NT2/D1 (cell line): ENCODE measurements at places on chromosomes 5 and 9.

DNA sequence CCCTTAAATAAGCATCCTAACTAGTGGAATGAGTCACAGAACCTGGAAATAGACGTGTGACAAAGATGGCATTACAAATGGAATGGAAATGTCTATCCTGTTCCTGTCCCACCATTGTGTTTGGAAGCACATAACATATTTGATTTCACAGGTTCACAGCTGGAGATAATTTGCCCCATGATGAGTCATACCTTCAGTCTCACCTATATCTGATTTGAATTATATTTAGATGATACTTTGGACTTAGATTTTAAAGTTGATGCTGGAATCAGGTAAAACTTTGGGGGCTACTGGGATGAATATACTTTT lies 92.5 kb downstream of the CEMIP2 start:
- DNase-seq: no peak

DNA sequence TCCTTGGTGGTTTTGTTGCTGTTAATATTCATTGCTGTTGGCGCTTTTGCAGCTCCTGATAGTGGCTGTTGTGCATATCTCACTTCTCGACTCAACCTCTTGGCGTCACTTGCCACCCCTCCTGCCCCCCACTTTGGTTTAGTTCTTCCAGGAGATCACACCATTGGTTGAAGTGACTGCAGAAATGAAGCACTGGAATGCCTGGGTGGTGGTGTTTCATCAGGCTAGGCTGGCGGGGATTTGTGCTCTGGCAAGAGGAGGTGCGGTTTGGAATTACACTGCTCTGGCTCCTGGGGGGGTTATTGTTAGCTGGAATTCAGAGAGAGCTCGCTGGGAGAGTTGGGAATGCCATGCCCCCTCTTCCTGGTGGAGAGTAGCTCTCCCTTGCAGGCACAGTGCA lies 11.5 kb downstream of the PRRC2B start:
- DNase-seq: peak; percentile 87

GRCh38 chr5:72122602-72123001 lies 15.3 kb downstream of the MAP1B start:
- DNase-seq: no peak

GRCh38 chr5:146026307-146027010 lies 78.9 kb downstream of the PLAC8L1 start:
- peak; percentile 61 for DNase-seq

- DNase-seq: no peak
Measured at GRCh38 chr5:95823738-95824609, 1.4 kb upstream of the GLRX start.

GRCh38 chr9:33139421-33140228 lies 27.5 kb downstream of the B4GALT1 start:
- DNase-seq: no peak

DNA sequence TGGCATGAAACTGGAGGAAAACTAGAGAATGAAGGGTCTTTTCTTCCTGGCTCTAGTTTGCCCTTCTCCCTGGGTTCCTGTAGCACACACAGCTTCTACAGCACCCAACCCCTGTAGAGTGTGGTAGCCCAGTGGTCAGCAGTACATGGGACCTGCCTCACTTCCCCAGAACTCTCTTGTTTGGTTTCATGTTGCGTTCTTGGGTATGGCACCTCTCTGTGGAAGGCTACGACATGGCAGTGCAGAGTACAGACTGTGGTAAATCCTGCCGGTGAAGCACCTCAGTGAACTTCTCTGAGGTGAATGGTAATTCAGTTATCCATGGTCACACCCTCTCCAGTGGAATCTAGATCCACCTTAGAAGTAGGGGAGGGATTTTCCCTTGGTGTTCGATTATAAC lies 105.5 kb downstream of the TLR4 start:
- DNase-seq: no peak

GRCh38 chr9:134630861-134631260 lies 10.7 kb upstream of the COL5A1 start:
- DNase-seq: no peak

- no peak for DNase-seq
Measured at GRCh38 chr9:4741365-4742089, 525 bp upstream of the AK3 start.

- no peak for DNase-seq
Measured at GRCh38 chr5:175466700-175467318, 11.6 kb upstream of the SFXN1 start.

DNA sequence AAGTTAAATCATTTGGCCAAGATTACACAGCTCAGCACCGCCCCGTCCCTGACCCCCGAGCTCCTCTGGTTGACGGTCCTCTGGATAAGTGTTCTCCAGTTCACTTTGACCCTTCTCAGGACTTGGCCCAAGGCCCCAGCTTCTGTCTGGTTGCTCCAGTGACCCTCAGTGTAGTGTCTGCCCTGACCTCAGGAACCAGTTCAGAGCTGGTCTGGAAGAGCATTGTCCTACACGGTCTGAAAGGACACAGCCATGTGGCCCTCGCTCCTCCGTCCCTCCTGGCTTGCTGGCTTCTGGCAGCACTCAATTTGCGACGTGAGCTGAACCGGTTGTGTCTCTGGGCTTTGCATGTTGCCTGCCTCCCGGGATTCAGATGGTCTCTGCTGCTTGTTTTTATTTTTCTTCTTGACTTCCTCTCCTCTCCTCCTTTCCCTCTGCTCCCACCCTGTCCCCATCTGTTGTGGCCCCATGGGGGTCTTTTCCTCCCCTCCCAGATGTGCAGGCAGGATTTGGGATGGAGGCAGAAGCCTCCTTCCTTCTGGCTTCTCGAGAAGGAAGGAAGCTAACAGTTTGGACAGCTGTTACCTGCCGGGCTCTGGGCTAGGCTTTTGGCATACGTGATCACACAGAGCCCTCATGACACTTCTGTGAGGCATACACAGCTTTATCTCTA lies 72.0 kb downstream of the PPARGC1B start:
- no peak for DNase-seq

- DNase-seq: no peak
Measured at GRCh38 chr5:177097016-177097985, 10.6 kb downstream of the FGFR4 start.

DNA sequence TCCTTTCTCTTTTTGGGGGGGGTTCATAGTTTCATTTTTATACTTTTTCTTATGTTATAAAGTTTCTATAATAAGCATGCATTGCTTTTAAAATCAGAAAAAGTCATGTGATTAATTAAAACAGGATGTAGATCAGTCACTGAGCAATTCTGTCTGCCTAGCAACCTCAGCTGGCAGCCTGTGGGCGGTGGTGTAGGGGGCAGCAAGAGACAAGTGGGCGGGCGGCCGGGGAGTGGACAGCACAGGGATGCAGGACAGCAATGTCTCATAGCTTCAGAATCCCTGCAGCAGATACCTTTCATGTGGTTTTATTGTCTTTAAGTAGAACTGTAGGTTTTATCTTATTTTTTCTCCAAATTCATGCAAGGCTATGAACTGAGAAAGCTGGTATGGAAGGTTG lies 101.9 kb upstream of the S1PR3 start:
- no peak for DNase-seq

DNA sequence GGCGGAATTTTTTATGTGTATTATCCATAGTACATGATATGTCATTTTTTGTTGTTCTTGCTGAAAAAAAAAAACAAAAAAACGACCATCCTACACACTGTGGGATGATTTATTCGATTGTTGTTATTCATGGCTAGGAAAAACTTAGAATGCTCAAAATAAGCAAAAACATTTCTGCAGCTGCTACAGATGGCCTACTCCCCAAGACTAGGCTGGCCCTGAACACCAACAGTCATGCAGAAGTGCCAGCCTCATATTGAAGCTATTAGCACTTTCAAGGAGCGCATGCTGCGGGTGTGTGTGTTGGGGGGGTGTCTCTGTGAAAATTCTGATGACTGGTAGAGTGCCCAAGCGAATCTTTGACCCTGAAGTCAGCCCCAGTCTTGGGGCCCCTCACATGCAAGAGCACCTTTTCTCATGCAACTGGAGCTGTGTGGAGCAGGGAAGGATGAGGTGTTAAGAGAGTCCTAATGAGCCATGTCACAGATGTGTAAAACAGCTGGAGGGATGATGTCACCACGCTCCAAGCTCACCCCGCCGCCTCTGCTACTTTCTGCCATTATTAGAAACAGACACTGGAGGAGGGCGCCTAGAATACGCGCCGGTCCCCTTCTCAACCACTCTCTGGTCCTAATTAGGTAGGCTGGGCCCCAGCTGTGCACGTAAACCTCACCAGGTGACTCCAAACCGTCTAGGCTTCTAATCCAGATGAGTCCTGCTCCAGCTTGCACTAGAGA lies 61.0 kb upstream of the SMIM23 start:
- no peak for DNase-seq

DNA sequence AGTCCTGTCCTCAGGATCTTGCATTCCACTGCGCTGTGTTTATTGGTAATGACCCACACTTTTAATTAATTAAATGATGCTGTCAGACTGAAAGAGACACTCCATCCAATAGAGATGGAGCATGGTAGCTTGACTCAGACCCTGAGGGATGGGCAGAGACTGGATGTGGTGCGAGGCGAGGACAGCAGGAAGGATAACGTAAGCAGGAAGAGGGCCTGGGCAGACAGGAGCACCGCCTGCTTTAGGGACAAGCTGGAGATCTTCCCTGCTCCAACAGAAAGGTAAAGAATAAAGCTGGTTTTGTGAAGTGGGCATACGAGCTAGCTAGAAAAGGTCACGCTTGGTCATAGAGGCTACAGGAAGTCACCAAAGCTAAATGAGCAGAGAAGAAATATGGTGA lies 3.6 kb upstream of the DOCK8 start:
- no peak for DNase-seq
